ENCODE measurements at places on chromosomes 5 and 9.

DNA sequence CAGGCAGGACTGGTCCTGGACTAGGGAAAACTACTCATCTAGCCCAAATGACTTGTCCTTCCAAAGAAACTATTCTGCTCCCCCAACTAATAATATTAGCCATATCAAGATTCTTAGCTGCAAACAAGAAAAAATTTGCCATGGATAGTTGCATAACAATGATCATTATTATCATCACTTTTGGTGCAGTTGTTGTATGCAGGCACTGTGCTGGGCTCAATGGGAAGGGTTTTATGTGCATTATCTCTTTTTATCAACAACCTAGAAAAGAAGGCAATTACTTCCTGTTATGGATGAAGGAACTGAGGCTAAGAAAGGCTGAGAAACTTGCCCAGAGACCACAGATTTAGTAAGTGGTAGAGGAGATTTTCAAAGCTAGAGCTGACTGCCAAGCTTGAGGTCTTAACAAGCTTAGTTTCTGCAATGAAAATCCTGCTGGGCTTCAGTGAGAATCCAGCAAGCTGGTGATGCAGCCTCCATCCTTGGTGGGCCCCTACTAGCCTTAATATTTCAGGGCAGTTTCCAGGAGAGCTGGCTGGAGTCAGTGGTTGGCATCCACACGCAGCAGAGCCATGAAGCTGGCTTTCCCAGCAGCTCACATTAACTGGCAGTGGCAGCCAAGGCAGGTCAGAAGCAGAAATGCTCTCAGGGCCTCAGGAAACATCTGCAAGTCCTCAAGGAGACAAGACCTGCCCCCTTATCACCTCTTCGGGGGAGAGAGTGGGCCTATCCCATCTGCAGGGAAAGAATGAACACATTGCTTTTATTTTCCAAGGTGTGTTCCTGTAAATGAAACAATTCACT, 20.5 kb upstream of the MEGF9 start:
- no peak for DNase-seq

GRCh38 chr9:138097501-138097991, 220.0 kb downstream of the CACNA1B start:
- DNase-seq = no peak

DNA sequence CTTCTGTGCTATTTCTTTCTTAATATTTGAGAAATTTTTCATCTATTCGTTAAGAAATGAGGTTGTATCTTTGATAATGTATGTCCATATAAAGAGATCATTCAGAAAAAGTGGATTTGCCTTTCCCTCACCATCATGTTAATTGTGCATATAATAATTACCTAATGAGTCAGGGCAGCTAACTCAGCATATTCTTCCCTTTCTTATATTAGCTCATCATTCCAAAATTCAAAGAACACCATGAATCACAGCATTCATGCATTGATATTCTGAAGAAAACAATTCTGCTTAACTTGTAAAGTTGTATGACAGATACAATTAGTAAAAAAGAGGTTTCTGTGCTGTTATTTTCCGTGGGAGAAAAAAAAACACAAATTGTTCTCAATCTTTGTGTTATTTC, 630.6 kb downstream of the TLE1 start:
- DNase-seq = no peak

DNA sequence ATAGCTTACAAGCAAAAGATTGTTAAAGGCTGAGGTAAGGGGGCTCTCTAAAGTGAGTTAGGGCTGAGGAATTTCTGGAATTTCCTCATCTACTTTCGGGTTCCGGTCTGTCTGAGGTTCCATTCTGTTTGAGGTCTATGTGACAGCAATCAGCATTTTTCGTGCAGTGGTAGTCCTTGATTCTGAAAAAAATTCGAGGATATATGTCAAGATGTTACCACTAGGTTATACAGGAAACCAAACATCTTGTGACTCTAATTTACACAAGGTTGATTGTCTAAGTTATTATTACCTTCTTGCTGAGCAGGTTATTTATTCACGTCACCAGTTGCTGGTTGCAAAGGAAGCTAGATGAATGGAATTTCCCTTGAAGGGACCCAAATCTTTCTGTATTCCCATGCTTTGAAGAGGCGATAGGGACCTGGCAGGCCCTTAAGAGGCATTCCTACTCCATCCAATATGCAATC, 35.2 kb downstream of the RLN2 start:
- DNase-seq = no peak

GRCh38 chr5:6759983-6760382, 46.8 kb downstream of the TENT4A start:
- DNase-seq = no peak

- no peak for DNase-seq
These were observed 87.6 kb upstream of the NIPAL4 start for GRCh38 chr5:157372472-157372822.

GRCh38 chr5:157046041-157046440, 12.9 kb downstream of the HAVCR1 start:
- no peak for DNase-seq

DNA sequence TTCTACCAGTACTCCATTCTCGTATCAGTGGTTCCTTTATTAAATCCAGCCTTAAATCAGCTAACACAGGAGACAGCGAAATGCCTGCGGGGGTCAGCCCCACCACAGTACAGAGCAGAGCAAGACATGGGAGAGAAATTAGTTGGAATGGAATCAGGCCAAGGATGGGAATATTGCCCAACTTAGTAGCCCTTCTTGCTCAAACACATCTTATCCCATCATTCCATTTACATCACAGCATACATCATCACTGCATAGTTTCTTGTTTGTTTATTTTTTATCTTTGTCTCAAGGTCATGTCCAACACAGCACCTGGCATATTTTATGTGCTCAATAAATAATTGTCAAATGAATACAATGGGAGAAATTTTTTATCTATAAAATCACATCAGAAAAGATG, 34.3 kb upstream of the DAB2 start:
- DNase-seq = no peak

DNA sequence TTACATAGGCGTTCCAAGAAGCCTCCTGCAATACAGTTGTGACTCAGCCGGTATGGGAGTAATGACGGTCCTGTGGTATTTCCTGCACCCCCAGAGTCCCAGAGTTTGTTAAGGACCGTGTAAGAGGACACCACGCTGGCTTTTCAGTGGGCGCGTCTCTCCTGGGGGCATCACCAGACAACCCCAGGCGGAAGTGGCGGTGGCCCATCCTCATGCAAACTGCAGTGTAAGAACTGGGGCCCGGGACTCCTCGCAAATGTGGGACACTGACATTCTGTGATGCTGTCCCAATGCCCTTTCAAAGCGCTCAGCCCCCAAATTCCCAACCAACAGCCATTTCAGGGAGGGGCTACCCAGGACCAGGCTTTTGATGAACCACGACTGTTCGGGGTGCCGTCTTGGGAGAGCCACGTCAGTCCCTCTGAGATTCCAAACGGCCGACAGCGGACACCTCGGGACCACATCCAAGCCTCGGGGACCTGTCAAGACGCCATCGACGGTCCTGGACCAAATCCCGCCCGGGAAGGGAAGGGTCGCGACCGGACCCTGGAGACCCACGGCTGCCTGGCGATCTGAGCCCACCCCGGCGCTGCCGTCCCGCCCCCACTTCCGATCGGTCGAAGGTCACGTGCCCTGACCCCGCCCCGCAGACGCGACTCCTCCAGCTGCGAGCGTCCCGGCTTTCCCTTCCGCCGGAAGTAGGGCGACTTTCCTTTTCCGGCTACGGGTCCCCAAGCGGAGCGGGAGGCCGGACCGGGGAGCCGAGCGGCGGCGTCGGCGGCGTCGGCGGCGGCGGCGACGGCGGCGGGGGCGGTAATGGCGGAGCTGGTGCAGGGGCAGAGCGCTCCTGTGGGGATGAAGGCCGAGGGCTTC, at the start of gene FUBP3:
TSS of gene FUBP3 (plus strand) at position 713 of the 873 bp plus-strand sequence. CDS start at position 817, 104 bp downstream.
- DNase-seq = peak; percentile 79

GRCh38 chr5:13972029-13972428, 27.5 kb upstream of the DNAH5 start:
- no peak for DNase-seq

GRCh38 chr9:101028346-101029314, at the start of gene PLPPR1:
TSS of gene PLPPR1 (plus strand) at chr9:101028727.
- peak; percentile 11 for DNase-seq

GRCh38 chr9:96164268-96164683, 137.7 kb downstream of the HSD17B3 start:
- DNase-seq = no peak

DNA sequence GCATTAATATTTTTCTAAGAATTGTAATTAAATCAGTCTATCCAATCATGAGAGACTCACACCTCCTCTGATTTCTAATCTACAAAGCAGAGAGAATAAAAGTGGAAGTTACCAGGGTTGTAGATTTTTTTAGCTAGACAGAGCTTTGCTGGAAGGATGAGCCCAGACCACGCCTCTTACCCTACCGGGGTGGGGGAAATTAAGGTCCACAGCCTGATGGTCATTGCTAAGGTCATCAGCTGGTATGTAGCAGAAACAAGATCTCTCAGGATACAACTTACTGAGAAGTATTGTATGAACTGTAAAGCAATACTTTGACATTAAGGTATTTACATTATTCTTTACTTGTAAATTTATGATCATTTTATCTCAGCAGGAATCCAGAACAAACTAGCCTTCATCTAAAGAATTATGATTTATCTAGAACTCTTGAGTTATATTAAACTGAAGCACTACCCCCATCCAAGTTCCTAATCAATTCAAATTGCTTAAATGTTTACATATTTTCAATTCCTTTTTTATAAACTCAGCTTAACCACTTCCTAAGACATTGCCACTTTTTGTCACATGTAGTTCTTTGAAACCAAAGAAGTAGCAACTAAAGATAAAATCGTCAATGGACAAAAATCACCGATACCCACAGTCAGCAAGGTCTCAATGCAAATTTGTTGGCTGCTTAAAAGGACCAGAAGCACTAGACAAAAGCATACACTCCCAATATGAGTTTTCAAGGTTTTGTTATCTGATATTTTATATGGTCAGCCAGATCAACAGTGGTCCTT, 225.8 kb upstream of the DAPK1 start:
- DNase-seq = no peak

- DNase-seq = no peak
These were observed 38.4 kb downstream of the LHFPL2 start for GRCh38 chr5:78610163-78610583.

Data from Jurkat, Clone E6-1 (cell line).